Activated T-cell treated with anti-CD3 and anti-CD28 coated beads for 4 hours (primary cell): ENCODE measurements at places on chromosomes 7 and 10.

DNA sequence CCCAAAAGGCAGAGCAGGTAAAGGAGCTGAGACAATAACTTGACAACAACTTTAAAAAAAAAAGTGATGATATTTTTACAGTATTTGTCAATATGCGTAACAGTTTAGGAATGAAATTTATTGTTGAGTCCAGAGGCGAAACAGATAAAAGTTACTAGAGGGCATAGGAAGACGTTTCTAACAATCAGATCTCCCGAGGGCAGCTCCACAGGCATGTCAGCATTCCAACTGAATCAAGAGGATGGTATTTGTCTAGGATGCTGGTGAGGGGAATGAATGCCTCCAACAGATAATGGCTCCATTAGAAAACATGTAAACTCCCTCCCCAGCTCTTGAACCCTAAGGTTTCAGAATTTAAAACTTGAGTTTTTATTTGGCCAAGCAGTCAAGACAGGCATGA, 733.9 kb upstream of the SORCS1 start:
- no peak for DNase-seq

GRCh38 chr7:98049034-98049433, 57.6 kb upstream of the LMTK2 start:
- DNase-seq, result no peak

GRCh38 chr10:92124616-92125143, 166.2 kb downstream of the CPEB3 start:
- DNase-seq, result no peak

- DNase-seq, result no peak
Measured at GRCh38 chr10:3857318-3857717, 72.3 kb upstream of the KLF6 start.

GRCh38 chr7:104039363-104039762, 49.9 kb upstream of the RELN start:
- no peak for DNase-seq

- no peak for DNase-seq
Measured at GRCh38 chr7:699476-700170, 26.9 kb upstream of the DNAAF5 start.

GRCh38 chr10:47358457-47358856, 10.3 kb downstream of the RBP3 start:
- no peak for DNase-seq

DNA sequence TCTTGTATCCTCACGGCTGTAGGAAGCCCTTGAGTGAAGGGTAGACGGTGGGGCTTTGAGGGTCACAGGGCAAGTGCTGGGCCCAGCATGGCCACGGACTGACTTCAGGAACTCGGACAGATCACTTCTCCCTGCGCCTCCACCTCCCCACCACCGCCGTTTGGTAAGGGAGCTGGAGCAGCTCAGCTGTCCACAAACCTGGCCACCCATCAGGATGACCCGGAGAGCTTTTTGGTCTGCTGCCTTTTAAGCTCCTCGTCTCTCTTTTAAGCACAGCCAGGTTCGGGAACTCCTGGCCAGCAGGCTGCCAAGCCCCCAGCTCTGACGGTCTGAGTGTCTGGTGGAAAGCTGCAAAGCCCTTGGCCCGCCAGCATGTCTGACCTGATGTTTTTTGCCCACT, 64.1 kb downstream of the ABRAXAS2 start:
- DNase-seq, result no peak

- DNase-seq, result no peak
Measured at GRCh38 chr10:93849593-93849992, 44.2 kb upstream of the SLC35G1 start.

- no peak for DNase-seq
Measured at GRCh38 chr10:21078410-21079329, 181.6 kb upstream of the NEBL start.
